Right ventricle myocardium superior (tissue), 1 donor: ENCODE measurements at places on chromosomes 2 and 18.

DNA sequence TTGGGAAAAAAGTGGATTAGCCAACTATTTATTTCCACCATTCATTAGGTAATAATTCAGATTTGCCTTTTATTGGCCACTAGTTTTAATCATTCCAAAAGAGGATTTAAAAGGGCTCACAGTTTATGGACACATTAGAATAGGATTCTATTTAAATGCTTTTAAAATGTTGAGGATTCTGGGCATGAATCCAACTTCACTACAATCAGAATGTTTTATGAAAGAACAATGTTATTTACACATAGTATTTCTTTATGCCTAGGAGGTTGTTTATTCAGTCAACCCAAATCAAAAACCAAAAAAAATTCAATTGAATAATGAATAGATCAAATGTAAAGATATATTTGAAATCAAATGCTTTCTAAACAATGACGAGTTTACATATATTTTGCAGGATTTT is 232.2 kb downstream of the GULP1 start:
- DNase-seq, result no peak

GRCh38 chr2:8564475-8564874 is 117.4 kb upstream of the ID2 start:
- DNase-seq, result no peak

DNA sequence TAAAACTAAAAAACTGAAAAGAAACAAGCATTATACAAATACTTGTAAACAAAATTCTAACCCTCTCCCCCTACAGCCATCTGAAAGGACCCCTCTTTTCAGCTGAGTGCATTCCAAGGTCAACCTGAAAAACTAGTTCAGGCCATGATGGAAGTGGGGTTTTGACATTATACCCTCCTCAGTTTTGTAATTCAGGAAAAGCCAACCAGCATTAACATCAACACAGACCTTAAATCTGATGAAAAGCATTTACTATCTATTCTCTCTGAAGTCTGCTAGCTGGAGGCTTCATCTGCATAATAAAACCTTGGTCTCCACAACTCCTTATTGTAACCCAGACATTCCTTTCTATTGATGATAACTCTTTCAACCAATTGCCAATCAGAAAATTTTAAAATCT is 302.2 kb downstream of the CNTNAP5 start:
- DNase-seq, result no peak

GRCh38 chr2:95138702-95139101 is 17.1 kb upstream of the MRPS5 start:
- no peak for DNase-seq

GRCh38 chr2:31889044-31889443 is 121.8 kb downstream of the MEMO1 start:
- DNase-seq, result no peak
